ENCODE measurements at places on chromosomes 1 and 21.

DNA sequence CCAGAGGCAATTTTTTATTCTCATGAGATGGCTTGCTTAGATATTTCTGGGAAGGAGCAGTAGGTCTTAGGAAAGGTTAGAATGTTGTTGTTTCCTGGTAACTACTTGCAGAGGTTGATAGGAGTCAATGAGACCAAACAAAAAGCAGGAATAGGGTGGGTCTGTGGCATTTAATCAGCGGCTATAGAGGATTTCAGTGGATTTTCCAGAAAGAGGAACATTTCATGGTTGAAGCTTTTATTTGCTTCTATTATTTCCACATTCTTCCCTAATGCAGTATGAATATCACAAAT, 111.3 kb upstream of the PALMD start:
- DNase-seq: no peak

DNA sequence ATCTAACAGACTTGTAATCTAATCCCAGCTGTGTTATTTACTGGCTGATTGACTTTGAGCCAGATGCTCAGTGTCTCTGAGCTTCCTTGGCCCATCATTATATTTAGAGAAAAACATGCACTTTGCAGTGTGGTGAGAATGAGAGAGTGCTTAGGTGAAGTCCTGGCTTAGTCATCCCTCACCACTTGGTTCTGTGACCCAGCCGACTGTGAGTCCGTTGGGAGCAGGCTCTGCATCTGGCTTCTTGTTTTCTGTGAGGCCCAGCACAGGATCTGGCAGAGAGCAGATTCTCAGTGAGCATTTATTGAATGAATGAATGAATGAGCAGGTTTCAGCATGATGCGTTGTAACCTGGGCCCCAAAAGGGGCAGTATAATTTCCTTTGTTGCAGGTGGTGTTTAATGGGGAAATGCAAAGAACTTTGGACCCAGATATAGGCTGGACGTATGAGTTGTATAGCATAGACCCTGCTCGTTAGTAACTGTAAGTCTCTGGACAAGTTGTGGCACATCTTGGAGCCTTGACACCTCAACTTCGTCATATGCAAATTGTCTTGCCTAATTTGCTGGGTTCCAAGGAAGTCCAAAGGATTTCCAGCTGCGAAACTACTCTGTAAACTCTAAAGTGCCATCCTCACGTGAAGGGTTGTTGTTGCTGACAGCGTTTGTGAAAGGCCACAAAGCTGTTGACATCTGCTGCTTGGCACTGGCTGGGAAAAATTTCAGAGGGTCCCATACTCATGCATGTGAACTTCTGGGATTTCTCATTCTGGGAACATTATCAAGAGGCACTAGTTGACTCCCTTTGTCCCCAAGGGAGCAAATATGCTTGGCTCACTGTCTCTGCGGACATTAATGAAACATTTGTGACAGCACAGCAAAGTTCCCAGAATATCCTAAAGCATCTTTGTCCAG, 138.8 kb upstream of the USP24 start:
- DNase-seq: no peak

- DNase-seq: no peak
Measured at GRCh38 chr1:207346513-207346912, 25.0 kb downstream of the CD55 start.

DNA sequence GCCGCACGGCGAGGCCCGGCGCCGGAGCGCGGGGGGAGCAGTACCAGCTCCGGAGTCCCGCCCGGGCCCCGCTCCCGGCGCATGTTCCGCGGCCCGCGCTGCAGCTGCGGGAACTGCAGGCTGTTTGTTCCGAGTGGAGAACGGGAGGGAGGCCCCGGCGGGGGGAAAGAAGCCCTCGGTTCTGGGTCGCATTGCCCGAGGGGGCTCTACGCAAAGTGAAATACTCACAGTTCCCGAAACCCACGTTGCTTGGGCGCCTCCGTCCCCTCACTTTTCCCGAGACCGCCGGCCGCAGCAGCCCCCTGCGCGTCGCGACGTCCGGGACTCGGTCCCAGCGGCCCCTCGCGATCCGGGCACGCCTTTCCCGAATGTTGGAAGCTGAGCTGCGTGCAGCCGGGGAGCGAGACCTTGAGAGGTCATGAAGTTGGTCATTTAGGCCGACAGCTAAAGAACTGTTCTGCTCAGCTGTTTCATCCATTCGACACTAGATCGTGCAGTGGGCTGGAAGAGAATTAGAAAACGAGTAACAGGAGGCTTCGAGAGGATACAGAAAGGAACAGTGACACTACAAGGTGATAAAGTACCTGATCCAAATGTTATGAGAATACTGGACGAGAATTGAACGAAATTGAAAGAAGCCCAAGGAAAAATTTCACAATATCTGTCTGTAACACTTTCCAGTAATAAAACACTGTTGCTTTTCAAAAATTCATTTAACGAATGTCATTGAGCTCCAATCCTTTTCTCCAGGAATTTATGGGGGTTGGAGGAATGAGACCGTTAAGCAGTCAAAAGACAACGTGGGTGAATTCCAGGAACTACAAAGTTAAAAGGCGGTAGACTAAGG, 657 bp upstream of the LIN9 start:
- DNase-seq: no peak

DNA sequence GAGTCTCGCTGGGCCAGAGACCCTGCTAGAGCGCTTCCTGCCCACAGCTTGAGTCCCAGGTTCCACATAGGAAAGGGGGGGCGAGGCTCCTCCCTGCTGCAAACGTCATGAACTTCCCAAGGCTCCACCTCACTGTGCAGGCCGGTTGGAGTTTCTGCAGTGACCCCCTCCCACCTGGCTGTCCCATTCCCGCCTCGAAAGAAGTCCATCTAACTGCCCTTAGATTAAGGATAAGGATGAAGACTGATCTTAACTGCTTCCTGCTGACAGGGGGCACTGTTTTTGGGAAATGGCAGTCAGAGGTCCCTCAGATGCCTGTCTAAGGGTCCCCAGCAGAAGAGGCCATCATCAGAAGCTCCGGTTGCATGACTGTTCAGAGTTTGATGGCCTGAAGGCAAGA, 62.7 kb downstream of the STUM start:
- DNase-seq: no peak

DNA sequence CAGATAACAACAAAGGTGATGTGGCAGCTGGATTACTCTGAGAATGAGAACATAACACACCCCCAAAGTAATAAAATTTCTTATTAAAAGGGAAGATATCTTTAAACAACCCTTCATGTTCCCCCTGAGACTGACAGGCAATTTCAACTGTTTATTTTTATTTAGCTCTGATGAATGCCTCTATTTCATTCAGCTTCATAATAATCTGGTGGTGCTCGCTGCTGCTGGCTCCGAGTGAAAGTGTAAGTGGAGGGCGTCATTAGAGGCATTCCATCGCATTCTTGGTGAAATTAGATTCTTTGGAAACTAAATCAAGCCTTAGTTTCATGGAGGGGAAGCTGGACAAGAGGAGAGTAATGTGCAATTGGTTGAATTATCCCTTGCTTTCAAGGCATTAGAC, 128.9 kb downstream of the GRIK1 start:
- no peak for DNase-seq

DNA sequence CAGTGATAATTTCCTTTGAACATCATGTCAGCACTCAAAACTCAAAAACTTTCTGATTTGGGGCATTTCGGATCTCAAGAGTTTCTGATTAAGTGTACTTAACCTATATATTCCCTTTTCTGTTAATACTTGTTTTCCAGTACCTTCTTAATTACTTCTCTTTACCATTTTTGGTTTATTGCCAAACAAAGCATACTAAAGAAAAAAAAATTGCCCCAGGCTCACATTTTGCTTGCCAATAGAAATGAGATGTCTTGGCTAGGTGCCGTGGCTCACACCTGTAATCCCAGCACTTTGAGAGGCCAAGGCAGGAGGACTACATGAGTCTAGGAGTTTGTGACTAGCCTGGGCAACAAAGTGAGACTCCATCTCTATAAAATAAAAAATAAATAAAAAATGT, 4.8 kb downstream of the PSMD4 start:
- DNase-seq: no peak

- no peak for DNase-seq
Measured at GRCh38 chr1:39704757-39705156, 13.5 kb upstream of the HPCAL4 start.

DNA sequence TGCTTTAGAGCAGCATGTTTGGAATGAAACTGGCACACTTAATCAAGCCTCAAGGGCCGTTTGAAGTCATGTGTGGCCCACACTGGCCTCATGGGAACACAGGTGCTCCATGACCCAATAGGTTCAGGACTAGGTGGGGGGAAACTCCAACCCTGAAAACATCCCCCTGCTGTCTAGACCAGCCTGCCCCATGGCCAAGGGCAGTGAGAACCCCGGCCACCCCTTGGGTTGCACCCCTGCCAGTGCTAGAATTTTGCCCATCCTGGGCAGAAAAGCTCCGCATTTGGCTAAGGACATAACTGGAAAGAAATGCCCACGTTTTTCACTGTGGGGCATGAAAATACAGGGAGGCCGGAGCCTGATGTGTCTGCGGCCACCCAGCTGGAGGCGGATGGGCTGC, 6.1 kb upstream of the PTGER3 start:
- no peak for DNase-seq

DNA sequence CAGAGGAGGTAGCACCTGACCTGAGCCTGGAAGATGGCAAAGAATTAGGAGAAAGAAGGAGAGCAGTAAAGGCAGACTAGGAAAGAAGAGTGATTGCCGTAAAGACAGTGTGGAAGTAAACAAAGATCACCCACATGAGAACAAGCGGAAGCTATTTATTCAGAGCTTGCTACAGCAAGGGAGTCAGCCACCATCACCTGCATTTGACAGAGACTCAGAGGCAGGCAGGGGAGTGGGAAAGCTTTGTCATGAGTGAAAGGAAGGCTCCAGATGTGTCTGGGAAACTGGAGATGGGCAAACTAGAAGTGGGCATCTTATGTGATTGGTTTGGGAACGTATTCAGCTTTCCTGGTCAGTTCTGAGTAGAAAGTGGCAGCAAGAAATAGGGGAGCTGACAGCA, 64.5 kb downstream of the NFASC start:
- DNase-seq: no peak
